Mesenteric fat pad (tissue), 1 donor: ENCODE measurements at places on chromosomes 3 and 15. TPM values are rescaled to one million over a fixed set of nuclear protein-coding genes. Genes with fewer than 3 reads are reported as not detected.

The C2CD4A gene
- total RNA-seq: not detected

The GOLGA6L9 gene
- total RNA-seq: 0.84 TPM

The NRG4 gene
- total RNA-seq: not detected

The OR5H2 gene
- total RNA-seq: not detected

The AGBL1 gene
- not detected for total RNA-seq

The SUSD5 gene
- total RNA-seq: 0.26 TPM

The SH2D7 gene
- total RNA-seq: not detected

The GRAMD1C gene
- 1.8 TPM for total RNA-seq

The EPHA6 gene
- 0.26 TPM for total RNA-seq
